ENCODE measurements at places on chromosomes 2 and 18.

DNA sequence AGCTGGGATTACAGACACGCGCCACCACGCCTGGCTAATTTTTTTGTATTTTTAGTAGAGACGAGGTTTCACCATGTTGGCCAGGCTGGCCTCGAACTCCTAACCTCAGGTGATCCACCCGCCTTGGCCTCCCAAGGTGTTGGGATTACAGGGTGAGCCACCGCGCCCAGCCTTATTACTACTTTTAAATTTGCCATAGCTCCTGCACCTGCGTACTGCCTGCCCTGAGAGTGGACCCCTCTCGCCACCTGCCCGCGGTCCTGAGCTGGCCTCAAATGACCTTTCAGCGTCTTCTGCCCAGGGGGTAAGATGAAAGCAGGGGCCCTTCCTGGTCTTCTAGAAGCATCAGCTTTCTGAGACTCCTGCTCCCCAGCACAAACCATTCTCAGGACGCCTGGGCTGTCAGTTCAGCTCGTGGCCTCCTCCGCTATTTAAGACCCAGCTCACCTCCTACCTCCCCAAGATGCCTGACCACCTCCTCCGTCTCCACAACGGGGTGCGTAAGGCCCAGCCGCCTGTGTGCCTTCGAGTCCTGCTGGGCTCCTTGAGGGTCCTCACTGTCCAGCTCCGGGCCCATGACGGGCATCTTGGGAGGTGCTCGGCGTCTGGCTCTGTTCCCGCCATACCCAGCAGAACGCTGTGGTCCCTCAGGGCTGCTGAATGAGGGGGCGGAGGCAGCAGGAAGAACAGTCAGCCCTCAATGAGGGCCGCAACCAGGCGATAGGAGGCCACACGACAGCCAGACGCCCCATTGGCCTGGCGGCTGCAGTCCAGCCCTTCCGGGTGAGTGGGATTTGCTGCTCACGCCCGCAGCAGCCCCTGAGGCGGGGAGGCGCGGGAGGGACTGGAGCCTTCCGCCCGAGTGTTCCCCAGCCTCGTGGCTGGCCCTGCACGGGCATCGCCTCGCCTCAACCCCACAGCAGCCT lies 266.6 kb downstream of the TFCP2L1 start:
- peak; percentile 40 for DNase-seq

DNA sequence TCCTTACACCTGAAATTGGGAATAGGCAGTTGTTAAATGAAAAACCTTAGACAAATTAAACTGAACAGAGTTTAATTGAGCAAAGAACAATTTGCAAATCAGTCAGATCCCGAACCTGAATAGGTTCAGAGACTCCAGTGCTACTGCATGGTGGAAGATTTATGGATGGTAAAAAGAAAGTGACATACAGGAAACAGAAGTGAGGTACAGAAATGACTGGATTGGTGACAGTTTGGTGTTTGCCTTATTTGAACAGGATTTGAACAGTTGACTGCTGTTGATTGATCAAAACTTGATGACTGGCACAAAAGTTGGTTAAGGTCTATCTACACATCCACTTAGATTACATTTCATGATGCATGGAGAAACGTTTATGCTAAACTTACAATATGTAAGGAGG lies 248.8 kb downstream of the HNMT start:
- DNase-seq = no peak

- no peak for DNase-seq
Measured at GRCh38 chr18:8899000-8899399, 193.6 kb downstream of the MTCL1 start.

DNA sequence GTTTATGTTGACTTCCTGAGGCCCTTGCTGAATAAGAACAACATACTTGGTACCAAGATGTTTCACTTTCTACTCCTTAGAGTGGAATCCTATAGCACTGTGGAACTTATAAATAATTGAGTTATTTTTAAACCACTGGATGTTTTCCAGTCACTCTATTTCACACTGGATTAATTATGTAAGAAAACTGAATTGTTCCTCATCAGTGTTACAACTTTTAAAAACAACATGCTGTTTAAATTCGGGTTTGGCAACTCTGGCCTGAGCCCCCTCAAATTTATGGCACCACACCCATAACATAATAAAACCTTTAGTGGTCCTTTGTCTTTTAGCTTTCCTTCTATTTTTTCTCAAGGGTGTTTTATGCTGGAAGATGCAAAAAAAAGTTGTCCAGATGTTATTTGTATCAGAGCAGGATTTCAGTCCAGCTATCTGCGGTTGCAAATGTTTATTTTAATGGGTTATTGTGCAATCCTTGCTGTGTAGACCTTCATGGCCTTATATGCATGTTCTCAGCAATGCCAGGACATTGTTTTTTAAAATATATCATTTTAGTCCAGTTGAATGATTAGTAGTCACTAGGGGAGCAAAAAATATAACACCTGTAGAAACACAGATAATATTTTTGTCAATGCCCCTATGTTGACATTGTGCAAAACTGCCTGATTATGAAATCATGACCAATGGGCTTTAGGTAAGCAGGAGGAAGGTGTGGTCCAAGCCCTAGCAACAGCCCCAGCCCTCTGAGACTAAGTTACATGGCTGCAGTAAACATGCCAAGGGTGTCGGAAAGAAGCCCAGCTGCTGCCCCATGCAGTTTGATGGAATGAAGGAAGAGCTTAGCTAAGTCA lies 638.0 kb upstream of the ZEB2 start:
- peak; percentile 84 for DNase-seq

GRCh38 chr2:150141226-150142001 lies 346.1 kb downstream of the RND3 start:
- DNase-seq = peak; percentile 56
